ENCODE measurements at places on chromosomes 5 and 9. TPM values are rescaled to one million over a fixed set of nuclear protein-coding genes. Genes with fewer than 3 reads are reported as not detected.

C1QTNF2 gene
- total RNA-seq: not detected

C9 gene
- total RNA-seq: not detected

PCDHGB3 gene
- 0.41 TPM for total RNA-seq

SEMA5A gene
- 0.02 TPM for total RNA-seq

CDKN2A gene
- 34.1 TPM for total RNA-seq

SPATA31C1 gene
- total RNA-seq: not detected

PCDHA7 gene
- not detected for total RNA-seq

NR2F1-AS1 gene
- total RNA-seq: not detected

IFNA2 gene
- total RNA-seq: not detected

ARL14EPL gene
- not detected for total RNA-seq

QRFP gene
- total RNA-seq: not detected

CSF1R gene
- 0.26 TPM for total RNA-seq

PDGFRB gene
- total RNA-seq: 53.3 TPM

KIF4B gene
- total RNA-seq: 0.09 TPM

IL6ST gene
- 24.7 TPM for total RNA-seq

ARID3C gene
- 0.26 TPM for total RNA-seq

MEGF10 gene
- not detected for total RNA-seq

PANK3 gene
- 55.7 TPM for total RNA-seq

CDH18 gene
- not detected for total RNA-seq

EQTN gene
- total RNA-seq: not detected

CD72 gene
- 11.4 TPM for total RNA-seq

PCDHGA8 gene
- not detected for total RNA-seq

ATP10B gene
- not detected for total RNA-seq

PCDHGC5 gene
- total RNA-seq: not detected

HINT1 gene
- total RNA-seq: 288 TPM

MEGF9 gene
- 6.4 TPM for total RNA-seq

SAXO1 gene
- 0.12 TPM for total RNA-seq

PCDH1 gene
- not detected for total RNA-seq

FANCC gene
- total RNA-seq: 18.8 TPM

RELL2 gene
- 35.8 TPM for total RNA-seq

ASPN gene
- not detected for total RNA-seq

IRX4 gene
- not detected for total RNA-seq

MSX2 gene
- total RNA-seq: not detected

SPATA6L gene
- total RNA-seq: 0.73 TPM

OCLN gene
- 1.9 TPM for total RNA-seq

OGN gene
- not detected for total RNA-seq

All from activated CD8-positive, alpha-beta memory T cell treated with anti-CD3 and anti-CD28 coated beads, Interleukin-2, amount 10 ng/mL, durations not matched to agents 7 days and 5 days (primary cell).